ENCODE measurements at places on chromosomes 11 and 22.

- peak; percentile 49 for DNase-seq
Measured at GRCh38 chr11:125223901-125224361, 59.4 kb downstream of the PKNOX2 start.

DNA sequence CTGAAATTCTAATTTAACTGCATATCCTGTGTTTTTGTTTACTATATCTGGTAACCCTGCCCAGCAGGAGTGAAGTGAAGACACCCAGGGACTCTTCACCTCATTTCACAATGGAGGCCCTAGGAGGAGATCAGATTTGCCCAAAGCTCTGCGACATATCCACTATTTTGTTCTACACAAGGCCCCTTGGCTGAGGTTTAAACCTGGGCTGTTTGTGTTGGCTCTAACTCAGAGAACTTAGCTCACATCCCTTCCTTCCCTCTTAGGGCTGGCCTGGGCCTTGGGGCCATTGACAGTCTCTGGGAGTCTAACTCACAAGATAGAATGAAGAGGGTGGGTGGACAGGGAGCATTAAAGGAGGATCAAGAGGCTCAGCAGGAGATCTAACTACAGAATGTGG, 8.2 kb upstream of the PLA2G3 start:
- peak; percentile 68 for DNase-seq

DNA sequence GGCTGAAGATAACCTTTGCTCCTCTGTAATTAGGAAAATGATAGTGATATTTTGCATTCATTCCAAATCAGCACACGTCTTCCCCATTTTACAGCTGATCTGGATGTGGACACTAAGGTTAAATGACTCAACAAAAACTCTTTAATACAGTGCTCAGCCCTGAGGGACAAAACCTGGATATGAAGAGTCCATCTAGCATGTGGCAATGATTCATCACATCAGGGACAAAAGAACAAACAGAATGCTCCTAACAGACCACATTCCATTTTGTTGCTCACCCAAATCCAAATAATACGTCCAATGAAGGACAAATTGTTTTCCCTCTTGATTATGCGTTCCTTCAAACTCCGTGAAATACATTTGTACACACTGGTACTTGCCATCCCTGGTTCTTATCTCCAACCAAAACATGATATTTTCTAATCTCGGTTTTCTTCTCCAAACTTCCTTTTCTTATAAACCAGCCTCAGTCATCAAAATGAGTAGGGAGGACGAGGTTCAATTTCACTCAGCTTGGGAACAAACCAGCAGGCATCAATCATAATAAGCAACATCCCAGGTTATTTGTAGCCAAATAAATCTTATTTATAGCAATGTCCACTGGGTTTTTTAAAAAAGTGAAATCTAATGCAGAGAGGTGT, 53.7 kb upstream of the MTMR2 start:
- no peak for DNase-seq

GRCh38 chr11:102479733-102480132, 27.2 kb upstream of the TMEM123 start:
- DNase-seq: no peak

- no peak for DNase-seq
Measured at GRCh38 chr11:384511-384910, 9.5 kb upstream of the PKP3 start.

GRCh38 chr11:96761451-96761850, 371.6 kb downstream of the JRKL start:
- no peak for DNase-seq

DNA sequence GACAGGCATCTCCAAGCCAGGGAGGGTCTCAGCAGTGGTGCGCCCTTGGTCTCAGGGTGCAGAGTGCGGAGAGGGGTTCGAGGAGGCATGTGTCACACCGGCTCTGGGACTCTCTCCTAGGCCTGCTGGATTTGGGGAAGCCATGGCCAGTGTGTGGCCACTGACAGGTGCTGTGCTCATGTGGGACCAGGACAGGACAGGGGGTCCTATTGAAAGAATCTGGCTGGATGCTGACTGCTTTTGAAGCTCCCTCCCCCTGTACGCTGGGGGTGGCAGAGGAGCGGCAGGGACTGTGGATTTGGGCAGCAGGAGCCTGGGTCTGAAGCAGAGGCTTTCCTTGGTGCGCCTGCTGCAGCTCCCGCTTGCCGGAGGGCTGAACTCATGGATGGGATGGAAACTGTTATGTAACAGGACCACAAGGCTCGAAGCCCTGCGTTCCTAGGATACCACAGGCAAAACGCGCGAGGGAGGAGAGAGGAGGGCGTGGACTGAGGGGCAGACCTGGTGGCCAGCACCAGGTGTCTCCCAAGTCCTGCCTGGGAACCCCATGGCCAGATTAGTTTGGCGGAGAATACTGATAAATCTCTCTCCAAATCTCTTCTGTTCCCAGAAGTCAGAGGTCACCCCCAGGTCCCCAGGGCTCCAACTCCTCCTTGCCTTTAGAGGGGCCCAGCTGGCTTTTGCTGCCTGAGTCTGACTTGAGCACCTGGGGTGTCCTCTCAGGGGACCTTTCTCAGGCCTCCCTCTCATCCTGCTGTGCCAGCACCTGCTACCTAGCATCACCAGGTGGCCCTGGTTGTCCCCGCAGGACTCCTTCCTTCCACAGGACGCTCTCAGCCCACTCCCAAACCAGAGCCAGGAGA, 13.8 kb upstream of the TEF start:
- peak; percentile 70 for DNase-seq

DNA sequence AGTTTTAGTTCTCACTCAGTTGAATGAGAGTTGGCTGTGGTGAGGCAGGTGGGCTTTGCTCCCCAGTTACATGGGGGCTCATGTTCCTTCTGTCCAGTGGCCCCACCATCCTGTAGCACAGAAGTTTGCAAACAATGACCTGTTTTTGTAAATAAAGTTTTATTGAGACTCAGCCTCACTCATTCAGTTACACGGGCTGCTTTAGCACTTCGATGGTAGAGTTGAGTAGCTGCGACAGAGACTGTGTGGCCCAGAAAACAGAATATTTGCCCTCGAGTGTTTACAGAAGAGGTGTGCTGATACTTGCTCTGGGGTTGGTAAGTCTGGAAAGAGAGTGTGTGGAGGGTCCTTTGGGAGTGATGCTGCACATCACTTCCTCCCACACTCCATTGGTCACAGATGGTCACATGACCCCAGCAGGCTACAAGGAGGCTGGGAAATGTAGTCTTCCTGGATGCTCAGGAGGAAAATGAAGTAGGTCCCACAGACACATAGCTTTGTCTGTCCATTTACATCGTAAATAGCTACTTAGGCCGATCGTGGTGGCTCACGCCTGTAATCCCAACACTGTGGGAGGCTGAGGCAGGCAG, 34.6 kb downstream of the IFT27 start:
- DNase-seq: no peak

DNA sequence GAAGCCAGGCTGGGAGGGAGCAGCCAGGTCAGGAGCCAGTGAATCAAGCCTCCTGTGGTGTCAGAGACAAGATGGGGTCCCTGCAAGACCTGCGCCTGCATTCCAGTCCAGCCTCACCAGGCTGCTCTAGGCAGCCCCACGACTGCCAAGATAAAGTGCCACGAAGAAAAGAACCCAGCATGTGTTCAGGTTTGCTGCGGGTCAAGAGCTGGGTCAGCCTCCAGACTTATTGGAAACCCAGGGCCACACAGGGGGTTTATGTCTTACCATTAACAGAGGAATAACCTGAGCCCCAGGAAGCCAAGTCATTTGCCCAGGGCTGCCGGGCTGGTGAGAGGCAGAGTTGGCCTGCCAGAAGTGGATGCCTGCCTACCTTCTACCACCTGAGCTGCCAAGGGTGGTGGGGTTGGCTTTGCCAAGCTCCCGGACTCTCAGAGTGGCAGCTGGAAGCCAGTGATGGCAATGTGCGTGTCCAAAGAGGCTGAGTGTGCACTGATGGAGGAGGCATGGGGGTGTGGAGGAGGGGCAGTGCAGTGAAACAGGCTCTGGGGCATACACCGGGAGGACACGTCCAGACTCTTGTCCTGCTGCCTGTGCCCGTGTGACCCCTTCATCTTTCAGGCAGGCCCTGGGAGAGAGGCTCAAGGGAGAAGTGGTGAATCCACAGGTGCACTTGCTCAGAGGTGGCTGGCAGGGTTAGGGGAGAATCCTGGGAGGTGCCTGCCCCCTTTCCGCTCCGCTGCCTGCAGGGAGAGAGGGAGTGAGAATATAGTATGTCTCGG, 1.7 kb downstream of the RASD2 start:
- DNase-seq: no peak

- no peak for DNase-seq
Measured at GRCh38 chr11:132332521-132332920, 962.1 kb downstream of the NTM start.

- DNase-seq: no peak
Measured at GRCh38 chr11:106708348-106708747, 309.9 kb downstream of the GUCY1A2 start.

- no peak for DNase-seq
Measured at GRCh38 chr22:33538277-33538885, 381.9 kb downstream of the LARGE1 start.

DNA sequence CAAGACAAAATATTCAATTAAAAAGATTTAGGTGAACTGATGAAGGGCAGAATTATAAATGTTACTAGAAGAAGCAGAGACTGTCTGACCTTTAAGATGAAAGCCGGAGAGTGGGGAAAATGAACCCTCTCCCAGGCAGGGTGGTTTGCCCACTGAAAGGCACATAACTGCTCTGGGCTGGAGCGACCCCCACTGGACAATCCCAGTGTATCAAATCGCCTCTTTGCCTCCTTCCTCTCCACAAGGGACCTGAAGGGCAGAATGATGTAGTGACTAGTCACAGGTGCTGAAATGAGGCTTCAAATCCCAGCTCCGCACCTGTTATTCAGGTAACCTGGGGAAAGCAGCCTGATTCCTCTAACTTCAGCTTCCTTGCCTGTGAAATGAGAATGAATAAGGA, 69.0 kb downstream of the EFCAB6 start:
- no peak for DNase-seq

- DNase-seq: peak; percentile 69
Measured at GRCh38 chr11:17408641-17409040, 20.2 kb upstream of the KCNJ11 start.

GRCh38 chr11:28072321-28072720, 35.6 kb downstream of the KIF18A start:
- DNase-seq: no peak

DNA sequence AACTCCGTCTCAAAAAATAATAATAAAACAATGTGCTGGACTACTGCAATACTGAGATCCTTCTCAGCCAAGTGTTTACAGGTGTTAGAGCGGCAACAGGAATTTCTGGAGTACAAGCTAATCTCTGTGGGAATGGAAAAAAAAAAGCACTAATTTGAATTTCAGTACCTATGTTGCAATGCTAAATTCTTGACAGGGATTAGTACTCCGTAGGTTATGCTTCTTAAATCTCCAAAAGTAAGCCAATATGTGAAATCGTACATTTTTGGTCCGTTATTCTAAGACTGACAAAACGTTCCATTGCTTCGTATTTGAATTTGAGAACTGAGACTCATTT, 1.1 kb downstream of the ATL3 start:
- DNase-seq: no peak

DNA sequence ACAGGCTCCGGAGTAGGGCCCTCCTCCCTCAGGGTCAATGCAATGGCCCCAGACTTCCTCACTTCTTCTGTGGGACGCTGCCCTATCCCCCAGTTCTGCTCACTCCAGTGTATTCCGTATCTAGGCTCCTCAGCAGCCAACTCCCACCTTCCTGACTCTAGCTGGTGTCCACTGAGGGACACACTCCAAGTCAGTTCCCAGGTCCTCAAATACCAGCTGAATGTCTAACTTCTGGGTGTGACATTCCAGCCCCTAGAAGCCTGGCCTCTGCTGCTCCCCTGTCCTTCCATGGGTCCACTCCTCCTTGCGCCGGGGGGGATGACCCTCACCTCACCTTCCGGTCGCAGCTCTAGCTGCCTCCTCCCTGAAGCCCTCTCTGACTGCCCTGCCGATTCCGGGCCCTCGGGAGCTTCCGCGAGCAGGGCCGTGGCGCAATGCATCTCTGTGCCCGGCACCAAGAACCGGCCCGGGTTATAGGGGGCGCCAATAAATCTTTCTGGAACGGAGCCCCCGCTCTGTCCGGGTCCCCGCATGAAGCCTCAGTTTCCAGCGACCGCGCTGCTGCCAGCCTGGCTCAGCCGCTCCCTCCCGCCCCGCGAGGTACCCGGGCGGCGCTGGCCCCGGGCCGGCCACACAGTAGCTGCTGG, 15.4 kb downstream of the BAD start:
- peak; percentile 88 for DNase-seq

DNA sequence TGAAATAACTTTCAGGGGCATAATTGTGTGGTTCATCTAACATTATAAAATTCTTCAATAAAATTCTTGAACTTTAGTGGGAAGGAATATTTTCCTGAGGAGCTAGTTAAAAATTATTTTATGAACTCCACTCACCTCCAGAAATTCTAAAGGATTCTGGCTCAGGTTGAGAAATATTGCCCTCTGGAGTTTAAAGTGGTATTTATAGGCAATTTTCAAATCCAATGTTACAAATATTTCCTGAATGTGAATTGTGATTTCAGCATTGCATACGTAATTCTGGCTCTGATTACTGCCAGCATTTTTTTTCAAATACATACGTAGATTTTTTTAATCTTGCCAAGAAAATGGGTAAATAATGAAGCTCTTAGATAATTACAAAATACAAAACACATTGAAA, 598.2 kb upstream of the ANO3 start:
- no peak for DNase-seq

- DNase-seq: no peak
Measured at GRCh38 chr11:131063638-131064037, 147.4 kb upstream of the SNX19 start.

DNA sequence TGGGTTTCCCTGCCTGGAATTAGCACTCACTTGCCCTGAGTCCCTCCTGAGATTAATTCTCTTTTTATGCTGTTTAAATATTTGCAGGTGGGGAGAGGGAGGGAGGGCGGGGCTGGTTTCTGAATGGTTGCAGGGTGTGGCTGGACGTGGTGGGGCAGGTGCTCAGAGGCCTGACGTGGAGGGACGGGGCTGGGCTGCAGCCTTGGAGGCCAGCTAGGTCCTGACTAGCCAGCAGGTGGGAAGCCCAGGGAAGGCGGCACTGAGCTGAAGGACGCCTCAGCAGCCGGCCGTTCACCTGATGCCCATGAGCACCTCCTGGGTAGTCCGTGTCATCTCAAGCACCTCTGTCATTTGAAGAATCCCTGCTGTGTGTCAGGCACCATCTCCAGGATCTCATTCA, 21.3 kb downstream of the SGSM1 start:
- no peak for DNase-seq

GRCh38 chr11:130839981-130840666, 76.2 kb downstream of the SNX19 start:
- no peak for DNase-seq
